ENCODE measurements at places on chromosomes 4 and X.

DNA sequence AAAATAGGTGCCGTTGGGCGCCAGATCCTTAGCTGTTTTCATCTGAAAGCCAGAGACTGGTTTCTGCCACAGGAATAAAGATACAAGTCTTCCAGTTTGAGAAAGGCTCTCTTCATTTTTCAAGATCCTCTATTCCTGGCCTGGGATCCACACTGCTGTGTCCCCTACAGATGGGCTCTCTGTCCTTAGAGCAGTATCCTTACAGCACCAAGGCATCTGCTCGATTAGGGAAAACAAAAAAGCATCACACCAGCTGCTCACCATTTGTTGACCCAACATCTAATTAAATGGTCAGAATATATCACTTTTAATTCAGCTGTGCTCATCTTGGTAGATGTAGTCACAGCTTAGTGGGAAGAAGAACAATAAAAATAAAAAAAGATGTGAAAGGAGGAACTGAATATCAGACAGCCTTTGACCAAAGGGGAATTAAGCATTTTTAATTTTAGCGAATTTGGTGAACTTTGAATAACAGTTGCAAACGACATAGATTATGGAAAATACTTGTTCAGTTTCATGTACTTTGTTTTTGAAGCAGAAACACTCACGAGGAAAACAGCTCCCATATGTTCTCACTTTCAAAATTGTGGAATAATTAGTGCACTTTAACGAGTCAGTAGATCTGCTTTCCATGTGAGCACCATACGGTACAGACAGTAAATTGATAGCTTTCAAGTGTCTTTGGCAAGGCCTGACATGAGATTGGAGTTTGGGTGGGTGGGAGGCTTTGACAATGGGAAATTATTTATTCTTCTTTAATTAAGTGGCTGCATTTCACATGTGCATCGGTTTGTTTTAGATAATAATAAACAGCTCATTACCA lies 148.4 kb upstream of the CLNK start:
- DNase-seq = no peak

DNA sequence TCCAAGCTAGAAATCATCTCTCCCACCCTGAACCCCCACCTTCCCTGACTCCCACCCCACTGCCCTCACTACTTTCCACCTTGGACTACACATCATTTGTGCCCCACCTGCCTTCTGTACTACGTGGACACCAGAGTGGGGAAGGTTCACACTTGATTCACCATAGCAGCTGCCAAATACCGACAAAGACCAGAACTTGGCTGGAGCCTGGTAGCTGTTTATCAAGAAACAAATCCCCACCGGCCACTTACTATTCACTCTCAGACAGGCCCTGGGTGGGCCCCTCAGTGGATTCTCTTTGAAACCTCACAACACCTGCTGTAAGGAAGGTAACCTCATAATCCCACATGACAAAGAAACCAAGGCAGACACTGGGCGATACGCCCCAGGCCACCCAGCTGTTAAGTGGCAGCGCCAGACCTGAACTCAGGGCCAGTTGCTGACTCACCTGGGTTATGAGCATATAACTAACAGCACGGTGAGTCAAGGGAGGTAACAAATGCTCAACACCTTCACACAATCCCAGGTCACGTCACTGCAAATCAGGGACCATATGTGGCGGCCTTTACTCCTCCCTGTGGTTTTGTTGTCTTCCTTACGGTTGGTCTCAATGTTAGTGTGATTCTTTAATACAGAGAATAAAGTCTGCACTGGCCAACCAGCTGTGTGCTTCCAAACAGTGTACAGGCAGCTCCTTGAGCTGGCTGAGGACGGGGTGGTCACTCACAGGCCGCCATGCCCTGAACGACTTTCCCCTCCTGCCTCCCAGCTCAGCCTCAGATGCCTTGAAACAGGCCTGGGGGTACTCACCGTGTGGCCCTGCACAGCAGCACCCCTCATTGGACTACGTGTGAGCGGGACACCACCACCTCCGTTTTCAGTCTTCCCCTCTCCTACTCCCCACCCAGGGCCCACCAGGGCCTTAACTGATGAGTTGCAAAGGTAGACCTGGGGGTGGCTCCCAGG lies 7.5 kb downstream of the WDR1 start:
- DNase-seq = no peak

DNA sequence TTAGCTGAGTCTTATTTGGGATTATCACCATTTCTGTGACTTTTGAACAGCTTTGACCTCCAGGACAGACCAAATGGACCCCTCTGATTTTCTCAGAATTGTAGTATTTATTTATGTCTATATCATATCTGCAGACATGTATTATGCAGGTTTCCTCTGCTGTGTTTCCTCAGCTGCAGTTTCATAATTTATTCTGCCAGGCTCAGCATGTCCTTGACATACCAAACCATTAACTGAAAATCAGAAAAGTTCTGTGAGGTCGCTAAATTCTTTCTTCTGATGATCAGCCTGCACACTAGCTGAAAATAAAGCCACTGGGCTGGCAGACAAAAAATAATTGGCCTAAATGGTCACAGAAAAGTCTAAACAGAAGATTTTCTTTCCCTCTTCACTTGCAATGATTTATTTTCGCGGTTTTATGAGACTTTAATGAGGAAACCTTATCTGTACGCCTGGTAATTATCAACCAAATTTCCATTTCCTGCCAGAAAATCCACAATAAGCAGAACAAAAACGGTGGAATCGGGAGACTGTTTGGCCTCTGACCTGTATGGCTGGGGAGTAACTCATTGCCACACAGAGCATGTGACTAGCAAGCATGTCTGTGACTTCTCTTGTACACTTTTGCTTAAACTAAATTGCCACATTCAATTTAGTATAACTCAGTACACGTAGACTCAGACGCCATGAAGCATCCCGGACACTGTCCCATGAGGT lies 150.9 kb downstream of the ENPP6 start:
- no peak for DNase-seq

- no peak for DNase-seq
These were observed 877 bp downstream of the GPRASP1 start for GRCh38 chrX:102652031-102652688.

GRCh38 chr4:1379351-1379781 lies 26.9 kb downstream of the NKX1-1 start:
- no peak for DNase-seq

DNA sequence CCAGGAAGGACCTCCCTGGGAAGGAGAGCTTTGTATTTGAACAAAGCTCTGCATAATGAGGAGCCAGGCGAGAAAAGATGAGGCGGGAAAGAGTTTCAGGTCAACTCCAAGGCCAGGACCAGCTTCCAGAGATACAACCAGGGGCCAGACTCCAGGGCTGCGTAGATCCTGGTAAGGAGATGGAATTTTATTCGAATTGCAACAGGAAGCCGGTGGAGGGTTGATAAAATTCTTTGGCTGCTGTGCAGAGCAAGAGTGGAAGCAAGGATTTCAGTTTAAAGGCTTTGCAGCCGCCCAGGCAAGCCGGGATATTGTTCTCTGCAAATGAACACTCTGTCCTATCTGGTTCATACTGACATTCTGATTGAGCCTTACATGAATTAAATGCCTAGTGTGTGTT lies 40.2 kb upstream of the CBR4 start:
- no peak for DNase-seq

DNA sequence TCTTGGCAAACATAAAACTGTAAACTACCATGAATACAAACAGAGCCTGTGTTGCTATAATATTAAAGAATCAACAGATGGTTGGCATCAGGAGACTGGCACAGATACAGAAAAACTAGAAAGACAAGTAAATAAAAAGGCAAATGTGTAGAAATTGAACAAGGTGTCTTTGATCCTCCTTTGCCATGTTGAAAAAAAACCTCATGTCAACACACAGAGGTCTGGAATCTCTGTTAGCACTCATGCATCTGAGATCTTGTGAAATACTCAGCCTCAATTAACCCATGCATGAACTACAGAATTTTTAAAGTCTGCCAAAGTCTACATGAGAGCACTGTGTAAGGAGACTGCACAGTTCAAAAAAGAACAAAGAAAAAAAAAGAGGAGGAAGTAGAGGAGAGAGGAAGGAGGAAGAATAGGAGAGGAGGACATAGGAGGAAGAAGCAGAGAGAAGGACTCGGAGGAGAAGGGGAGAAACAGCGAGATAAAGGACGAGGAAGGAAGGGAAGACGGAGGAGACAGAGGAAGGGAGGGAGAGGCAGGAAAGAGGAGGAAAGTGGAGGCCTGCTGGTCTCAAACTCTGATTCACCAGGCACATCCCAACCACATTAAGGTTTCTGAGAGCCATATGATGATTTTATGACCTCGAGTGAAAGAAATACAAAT lies 52.8 kb downstream of the PRDM5 start:
- DNase-seq = no peak

- peak; percentile 26 for DNase-seq
These were observed 496.3 kb downstream of the PDGFC start for GRCh38 chr4:156475322-156475721.

DNA sequence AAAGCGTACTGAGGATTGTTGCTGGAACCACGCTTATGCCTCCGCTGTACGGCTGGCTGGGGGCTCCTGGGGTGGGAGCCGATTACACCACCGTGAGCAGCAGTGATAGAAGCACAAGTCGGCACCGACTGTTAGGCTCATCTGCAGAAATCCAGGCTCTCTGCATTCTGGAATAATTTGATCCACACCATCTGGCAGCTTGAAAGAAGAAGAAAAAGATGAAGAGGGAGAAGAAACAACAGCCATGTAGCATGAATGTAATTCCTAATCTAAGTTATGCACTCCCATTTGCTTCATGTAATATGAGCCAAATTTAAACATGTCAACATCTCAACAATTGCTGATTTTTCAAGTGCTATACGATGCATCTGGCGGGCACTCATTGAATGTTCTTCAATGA lies 84.6 kb upstream of the DHX15 start:
- DNase-seq = no peak

GRCh38 chr4:40524366-40525041 lies 105.2 kb downstream of the RBM47 start:
- no peak for DNase-seq

GRCh38 chrX:134180601-134181274 lies 56.2 kb upstream of the CCDC160 start:
- DNase-seq = no peak

DNA sequence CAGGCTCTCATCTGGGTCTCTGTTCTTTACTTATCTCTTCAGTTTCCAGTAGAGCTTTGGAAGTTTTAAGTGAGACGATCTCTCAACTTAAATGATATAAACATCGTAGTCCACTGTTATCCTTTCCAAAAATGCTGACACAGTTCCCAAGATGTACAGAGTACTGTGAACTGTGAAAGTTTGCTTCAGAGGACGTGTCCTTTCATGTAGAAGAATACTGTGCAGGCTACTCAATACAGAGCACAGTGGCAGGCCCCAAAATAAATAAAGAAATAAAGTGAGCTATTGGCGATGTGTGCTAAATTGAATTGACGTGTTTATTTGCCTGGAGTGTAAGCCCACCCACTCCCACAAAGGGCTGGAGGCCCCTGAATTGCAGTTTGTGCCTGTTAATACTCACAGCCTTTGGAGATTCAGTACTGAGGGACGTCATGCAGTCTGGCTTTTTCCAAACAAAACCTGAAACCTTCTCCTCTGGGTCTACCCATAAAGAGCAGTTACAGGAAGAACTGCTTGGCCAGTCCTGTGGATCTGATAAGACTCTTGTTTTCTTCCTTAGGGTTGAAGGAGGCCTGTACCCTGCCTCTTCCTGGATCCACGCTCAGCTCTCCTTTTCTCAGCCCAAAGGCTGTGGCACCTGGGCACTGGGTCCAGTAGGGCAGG lies 66.1 kb downstream of the SOWAHB start:
- DNase-seq = no peak

- no peak for DNase-seq
These were observed 25.0 kb downstream of the CTPS2 start for GRCh38 chrX:16687514-16687913.

Data from kidney epithelial cell (primary cell).